Stimulated activated CD8-positive, alpha-beta memory T cell treated with anti-CD3 and anti-CD28 coated beads, Interleukin-15, amount 100 ng/mL, for 48 hours (primary cell): ENCODE measurements at places on chromosomes 5 and 9.

GRCh38 chr9:20744036-20744630 is 60.1 kb downstream of the FOCAD start:
- DNase-seq, result no peak

DNA sequence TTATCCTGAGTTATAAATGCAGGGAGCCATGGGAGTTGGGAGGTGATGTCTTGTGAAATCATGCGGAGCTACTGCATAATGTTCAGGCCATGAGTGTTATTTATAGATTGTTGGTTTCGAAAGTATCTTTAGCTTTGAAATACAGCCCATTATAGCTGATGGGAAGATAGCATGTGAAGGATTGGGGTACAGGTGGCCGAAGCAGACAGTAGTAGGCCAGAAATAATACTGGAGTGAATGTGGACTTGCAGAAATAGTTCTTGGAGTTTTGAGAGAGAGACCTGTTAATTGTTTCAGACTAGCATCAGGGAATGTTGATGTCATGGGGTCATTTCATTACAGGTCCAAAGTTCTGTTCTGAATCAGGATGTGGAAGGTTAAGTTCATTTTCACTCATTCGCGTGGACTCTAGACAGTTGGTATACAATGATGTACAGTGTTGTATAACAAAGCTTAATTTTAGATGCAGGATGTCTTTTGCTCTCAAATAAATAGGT is 3.8 kb downstream of the ATP6V1G1 start:
- DNase-seq, result no peak

DNA sequence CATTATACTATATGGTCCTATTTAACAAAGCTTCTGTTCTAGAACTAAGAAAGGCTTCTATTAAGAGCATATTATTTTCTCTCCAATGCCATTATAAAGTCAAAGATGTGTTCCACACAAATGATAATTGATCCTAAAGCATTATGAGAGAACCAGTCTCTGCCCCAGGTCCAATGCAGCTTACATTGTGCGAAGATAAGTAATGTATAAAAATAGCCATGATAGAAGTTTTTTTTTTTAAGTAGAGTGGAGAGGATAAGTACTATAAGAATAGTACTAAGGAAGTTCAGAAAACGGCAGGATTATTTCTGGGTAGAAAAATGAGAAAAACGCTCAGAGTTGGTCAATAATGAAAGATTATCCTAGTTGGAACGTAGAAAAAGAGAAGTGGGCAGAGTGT is 15.6 kb downstream of the UBTD2 start:
- no peak for DNase-seq

DNA sequence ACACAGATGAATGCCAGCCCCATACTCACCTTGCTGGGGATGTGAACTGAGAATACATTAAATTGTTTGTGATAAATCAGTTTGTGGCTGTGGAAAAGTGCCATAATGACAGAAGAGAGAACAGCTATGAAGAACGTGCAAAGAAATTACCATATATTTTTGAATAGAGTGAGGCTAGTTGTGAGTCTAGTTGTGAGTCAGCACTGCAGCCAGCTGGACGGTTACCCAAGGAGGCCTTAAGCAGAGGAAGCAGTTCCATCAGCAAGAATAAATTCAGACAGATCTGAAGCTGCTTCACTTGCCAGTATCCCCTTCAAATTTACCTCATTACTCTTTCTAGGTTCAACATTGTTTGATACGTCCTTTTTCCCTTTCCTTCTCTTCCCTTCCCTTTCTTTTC is 446.0 kb downstream of the MTRR start:
- DNase-seq, result no peak

- DNase-seq, result no peak
These were observed 93.0 kb downstream of the MAMDC2 start for GRCh38 chr9:70136632-70137031.

GRCh38 chr5:181207214-181207959 is 2.4 kb upstream of the TRIM7 start:
- DNase-seq, result peak; percentile 74

DNA sequence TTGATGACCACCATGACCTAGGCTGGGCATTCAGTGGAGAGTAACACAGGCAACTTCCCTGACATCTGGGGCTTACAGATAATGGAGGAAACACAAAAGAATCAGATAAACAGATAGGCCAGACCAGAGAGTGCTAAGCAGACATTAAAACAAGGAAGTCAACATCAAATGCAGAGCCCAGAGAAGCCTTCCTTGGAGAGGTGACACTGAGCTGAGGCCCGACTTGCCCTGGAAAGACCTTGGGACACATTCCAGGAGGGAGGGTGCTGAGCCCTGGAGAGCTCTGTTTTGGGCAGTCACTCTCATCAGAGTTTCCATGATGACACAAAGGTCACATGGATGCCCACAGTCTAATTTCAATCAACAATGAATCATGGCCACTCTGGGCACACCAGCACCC is 31.9 kb upstream of the C5orf58 start:
- DNase-seq, result no peak

GRCh38 chr9:75844321-75844720 is 46.2 kb upstream of the PCSK5 start:
- no peak for DNase-seq

DNA sequence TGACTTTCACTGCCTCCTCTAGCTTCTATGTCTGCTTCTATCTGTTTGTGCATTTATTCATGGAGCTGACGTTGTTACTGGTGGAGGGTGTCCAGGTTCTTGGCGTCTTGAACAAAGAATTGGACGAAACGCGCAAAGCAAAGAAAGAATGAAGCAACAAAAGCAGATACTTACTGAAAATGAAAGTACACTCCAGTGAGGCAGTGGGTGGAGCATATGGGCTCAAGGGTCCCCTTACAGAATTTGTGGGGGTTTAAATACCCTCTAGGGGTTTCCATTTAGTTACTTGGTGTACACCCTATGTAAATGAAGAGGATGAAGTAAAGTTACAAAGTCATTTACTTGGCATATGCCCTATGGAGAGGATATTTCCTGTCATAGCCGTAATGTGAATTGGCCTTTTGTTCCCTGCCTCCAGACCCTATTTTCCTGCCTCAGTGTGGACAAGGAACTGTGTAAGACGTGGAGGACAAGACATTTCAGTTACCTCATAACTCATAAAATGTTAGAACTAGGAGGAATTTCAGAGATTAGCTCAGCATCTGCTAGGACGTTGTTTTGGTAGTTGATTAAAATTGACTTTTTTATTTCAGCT is 3.1 kb downstream of the POLR3G start:
- DNase-seq, result no peak

GRCh38 chr5:130808691-130809090 is 356.4 kb downstream of the HINT1 start:
- DNase-seq, result no peak

- no peak for DNase-seq
These were observed 1.1 kb downstream of the FAT2 start for GRCh38 chr5:151589878-151590570.

- DNase-seq, result no peak
These were observed 704 bp downstream of the SPARC start for GRCh38 chr5:151685749-151686673.

DNA sequence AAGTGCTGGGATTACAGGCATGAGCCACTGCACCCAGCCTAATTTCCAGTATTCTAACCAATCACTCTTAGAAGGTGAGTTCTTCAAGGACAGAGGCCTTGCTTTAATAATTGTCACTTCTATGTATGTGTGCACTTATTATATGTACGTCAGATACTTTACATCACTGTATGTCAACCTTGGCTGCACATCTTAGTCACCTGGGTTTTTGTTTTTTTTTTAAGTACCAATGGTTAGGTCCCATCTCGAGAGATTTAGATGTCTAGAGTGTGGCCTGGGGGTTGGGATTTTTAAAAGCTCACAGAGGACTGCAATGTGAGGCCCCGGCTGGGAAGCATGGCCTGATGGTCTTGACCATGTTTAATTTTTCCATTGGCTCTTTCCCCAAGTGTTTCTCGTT is 9.9 kb upstream of the GM2A start:
- DNase-seq, result no peak

GRCh38 chr5:105573575-105573974 is 2011.0 kb upstream of the NUDT12 start:
- DNase-seq, result no peak

DNA sequence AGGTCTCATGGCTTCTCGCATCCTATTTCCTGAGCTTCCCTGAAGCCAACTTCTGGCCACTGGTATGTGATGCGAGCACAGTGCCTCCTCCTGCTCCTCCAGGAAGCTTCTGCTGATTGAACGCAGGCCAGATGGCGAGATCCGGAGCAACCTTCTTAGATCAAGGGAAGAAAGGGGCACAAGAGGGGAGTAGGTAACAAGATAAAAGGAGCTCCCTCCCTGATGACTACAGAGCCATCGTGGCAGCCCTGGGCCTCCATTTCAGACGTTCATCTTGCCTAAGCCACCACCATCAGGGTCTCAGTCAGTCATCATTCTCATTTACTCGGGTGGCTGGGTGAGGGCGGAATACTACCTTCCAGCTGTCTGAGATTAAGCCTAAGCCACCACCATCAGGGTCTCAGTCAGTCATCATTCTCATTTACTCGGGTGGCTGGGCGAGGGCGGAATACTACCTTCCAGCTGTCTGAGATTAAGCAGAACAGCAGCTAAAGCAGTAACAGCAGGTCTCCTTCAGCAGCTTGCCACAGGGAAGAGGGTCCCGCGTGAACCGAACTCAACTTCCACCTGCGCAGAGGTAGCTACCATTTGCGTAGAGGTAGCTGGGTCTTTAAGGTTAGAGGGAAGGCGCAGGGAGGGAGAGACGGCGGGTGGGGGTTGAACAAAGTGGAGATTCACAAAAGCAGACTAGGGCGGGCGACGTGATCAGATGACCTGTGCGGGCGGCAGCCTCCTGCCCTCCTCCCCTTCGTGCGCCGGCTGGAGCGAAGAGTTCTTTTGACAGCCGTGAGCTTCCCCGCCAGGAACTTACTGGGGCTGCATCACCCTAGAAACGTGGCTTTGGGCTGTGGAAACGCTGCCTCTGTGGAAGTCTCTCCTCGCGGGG is 27.9 kb upstream of the MGAT1 start:
- DNase-seq, result peak; percentile 56

DNA sequence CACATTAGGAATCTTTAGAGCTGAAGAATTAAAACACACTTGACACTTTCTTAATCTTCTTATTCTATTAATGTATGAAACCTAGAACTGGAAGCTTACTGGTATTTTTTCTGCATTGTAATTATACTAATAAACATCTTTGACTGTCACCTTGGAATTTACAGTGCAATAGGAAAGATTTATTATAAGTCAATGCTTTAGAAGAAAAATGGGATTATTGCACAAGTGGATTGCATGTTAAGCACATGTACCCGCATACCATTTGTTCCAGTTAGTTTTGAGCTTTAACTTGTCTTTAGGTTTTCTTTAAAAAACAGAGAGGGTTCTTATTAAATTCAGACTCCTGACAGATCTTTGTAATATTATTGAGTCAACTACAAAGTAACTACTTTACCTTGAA is 278.5 kb downstream of the CCDC171 start:
- no peak for DNase-seq

GRCh38 chr5:155952486-155953089 is 374.4 kb upstream of the SGCD start:
- no peak for DNase-seq

GRCh38 chr5:13859270-13860065 is 85.0 kb downstream of the DNAH5 start:
- no peak for DNase-seq

- DNase-seq, result no peak
These were observed 219.0 kb downstream of the ZNF608 start for GRCh38 chr5:124527220-124527991.

DNA sequence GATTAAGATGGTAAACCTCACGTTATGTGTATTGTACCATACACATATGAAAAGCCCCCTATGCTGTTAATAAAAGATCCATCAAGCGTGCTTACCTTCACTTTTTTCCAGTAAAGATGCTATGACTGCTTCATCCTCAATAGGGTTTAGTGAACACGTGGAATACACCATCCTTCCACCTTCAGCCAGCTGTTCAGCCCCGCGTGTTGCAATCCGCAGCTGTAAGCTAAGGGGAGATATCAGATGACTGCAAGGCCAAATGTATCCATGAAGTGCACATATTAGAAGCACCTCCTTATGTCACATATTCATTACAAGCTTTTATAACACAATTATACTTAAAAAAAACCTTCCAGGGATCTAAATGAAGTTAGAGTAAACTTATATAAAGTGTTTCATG is 16.2 kb downstream of the NSUN2 start:
- DNase-seq, result no peak

DNA sequence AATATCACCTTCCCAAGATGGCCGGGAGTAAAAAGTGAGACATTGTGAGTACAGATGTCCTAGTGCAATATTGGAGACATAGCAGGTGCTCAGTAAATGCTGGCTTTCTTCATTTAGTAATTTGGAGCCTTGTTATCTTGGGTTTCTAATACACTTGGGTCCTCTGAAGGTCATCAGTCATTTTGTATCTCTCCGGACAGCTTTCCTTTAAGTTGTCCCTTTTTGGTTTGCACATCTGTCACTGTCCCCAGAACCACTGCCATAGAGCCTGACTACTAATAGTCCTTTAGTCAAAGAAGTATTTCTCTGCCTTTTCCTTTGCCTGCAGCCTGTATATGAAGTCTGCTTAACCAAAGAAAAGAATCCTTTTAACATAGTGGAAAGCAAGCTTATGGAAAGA is 7.8 kb upstream of the ANGPTL2 start:
- DNase-seq, result no peak

- DNase-seq, result peak; percentile 10
These were observed 451.7 kb downstream of the AGTPBP1 start for GRCh38 chr9:85290019-85290418.

DNA sequence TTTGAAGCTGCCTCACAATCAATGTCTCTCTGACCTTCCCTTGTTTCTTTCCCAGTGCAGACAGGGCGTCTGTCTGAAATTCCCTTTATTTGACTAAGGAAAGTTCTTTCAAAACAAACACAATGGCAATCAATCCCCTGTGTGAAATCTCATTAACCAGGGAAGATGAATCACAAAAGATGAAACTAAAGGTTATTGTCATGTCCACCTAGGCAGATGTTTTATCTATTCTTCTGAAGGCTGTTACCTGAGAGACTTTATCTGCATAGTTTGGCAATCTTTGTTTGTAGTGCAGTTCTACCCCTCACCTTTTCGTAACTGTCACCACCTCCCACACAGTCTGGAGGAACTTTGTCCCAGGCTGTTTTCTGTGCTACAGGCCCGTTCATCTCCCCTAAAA is 217.5 kb upstream of the RIOK2 start:
- no peak for DNase-seq

DNA sequence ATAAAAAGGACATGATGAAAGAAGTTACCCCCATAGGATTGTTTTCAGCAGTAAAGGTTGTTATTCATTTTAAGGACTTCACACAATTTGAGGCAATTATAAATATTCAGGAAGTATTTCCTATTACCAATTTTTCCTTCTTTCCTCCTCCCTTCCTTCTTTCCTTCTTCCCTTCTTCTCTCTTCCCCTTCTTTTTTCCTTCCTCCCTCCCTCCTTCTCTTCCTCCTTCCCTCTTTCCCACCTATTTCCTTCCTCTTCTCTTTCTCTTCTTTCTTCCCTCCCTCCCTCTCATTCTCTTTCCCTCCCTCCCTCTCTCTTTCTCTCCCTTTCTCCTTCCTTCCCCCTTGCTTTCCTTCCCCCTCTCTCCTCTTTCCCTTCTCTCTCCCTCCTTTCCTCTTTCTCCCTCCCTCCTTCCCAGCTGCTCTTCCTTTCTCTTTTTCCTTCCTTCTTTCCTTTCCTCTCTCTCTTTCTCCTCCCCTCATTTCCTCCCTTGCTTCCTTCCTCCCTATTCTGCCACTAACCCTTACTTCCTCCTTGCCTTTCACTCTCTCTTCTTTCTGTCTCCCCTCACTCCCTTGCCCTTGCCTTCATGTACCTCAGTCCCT is 105.1 kb downstream of the ADRB2 start:
- DNase-seq, result no peak

- DNase-seq, result no peak
These were observed 2.8 kb downstream of the ARHGEF37 start for GRCh38 chr5:149584121-149584520.
